ENCODE measurements at places on chromosomes 5 and 9.

DNA sequence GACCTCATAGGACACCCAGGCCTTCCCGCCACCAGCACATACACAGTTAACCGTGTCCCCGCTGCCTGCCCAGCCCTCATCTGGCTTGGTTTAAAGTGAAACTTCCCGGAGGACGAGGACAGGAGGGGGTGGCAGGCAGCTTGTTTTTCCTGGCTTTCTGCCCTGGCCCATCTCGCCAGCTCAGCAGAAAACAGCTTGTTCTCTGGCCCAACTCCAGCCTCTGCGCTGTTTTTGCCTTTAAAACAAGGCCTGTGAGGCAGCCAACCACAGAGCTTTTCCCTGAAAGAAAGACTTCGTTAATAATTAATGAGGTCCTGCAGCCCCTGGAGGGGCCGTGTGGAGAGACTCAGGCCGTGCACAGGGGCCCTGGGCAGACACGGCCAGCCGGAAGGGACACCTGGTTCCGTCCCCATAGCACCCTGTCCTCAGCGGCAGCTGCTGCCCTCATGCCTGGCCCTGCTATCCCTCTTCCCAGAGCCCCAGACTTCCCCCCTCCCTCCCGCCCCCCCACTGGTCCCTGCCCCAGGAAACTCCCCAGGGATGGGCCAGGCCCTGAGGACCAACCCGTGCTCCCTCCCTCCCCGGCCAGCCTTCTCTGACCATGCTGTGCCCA, 108.7 kb downstream of the RXRA start:
- DNase-seq, result peak; percentile 99

DNA sequence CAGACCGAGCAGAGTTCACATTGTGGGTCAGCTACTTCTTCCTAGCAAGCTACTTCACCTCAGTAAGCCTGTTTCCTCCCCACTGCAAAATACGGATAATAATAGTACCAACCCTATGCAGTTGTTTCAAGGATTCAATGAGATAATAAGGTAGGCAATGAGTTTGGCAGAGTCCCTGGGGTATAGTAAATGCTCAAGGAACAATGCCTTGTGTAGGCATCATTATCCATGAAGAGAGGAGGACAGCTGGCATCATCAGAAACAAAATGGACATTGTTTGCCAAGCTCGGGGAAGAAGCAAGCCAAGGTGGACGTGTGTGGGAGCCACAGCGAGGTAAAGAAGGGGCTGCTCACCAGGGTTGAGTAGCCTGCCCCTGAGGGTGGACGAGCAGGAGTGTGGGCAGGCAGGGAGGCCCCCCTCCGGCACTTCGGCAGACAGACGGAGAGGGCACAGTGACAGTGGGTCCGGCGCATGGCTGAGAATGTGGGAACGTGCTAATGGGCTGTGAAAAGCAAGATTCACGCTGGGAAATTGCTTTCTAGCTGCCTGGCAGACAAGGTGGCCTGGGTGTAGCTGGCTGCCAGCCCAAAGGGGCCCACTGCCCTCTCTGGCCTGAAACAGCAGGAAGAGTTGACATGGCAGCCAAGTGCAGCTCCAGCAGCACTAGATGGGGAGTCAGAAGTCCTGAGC, 10.1 kb downstream of the CAMK2A start:
- DNase-seq, result peak; percentile 27

GRCh38 chr5:170581211-170581610, 77.4 kb downstream of the KCNIP1 start:
- no peak for DNase-seq

- DNase-seq, result no peak
Observed at GRCh38 chr9:3331801-3332200, 194.0 kb downstream of the RFX3 start.

GRCh38 chr5:116696366-116696765, 121.7 kb upstream of the SEMA6A start:
- DNase-seq, result no peak

DNA sequence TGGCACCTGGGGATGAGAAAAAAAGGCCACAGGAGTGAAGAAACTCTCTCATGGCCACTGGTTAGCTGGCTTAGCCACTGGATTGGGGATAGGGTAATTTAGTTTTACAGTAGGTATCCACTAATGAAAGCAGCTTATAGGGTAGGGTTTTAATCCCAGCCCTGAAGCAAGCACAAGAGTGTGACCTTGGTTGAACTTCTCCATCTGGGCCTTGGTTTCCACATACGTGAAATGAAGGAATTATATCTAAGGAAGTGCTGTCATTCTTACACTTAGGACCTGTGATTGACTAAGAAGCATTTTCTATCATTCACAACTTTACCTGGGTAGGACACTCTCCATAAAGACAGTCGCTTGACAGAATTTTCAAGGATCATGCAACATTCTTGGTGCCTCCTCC, 49.6 kb downstream of the FAT2 start:
- no peak for DNase-seq

DNA sequence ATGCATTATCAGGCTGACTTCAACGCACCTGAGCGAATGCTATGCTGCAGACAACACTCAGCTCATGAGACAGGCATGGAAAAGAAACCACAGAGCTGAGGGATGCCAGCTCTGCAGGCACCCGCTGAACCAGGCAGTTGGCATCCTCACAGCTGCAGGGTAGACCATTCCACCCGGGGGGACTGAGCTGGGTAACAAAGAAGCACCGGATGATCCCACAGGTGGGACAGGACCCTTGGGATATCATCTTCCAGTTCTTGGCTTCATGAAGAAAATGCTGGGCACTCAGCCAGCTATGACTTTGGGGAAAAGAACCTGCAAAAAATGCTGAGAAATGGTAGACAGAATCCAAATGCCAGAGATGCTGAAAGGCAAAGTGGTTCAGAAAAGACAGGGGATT, 9.6 kb downstream of the EPB41L4B start:
- no peak for DNase-seq

GRCh38 chr5:21711866-21712758, 1141.0 kb downstream of the CDH12 start:
- DNase-seq, result peak; percentile 45

DNA sequence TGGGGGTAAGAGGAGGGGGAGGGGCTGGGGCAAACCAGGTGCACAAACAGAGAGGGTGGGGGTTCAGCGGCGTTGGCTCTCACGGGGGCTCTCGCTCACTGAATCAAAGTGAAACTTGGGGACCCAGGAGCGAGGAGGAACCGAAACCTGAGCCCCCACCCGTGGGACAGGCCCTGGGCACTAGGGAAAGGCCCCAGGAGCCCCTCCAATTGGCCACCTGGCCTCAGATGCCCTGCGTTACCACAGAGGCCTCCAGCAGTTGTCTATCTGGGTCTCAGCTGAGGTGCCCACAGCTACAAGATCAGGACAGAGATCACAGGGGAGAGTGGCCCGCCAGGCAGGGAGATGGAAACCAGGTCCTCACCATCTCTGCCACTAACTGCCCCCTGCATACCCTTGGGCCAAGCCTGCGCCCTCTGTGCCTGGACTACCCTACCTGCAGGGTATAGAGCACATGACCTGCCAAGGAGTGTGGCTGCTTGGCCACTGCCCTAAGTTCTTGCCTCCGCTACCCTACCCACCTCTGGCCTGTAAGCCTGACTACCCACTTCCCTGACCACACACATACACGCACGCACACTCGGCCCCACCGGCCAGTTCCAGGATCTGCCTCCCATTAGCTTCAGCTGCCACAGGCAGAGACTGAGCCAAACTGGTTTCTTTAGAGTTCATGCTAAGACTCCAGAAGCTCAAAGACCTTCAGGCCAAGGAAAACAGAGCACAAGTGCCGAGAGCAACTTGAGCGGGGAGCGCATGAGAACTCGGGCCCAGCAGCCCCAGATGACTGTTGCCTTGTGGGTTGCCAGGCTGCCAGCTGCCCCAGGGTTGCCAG, 39.9 kb downstream of the PAX5 start:
- no peak for DNase-seq

DNA sequence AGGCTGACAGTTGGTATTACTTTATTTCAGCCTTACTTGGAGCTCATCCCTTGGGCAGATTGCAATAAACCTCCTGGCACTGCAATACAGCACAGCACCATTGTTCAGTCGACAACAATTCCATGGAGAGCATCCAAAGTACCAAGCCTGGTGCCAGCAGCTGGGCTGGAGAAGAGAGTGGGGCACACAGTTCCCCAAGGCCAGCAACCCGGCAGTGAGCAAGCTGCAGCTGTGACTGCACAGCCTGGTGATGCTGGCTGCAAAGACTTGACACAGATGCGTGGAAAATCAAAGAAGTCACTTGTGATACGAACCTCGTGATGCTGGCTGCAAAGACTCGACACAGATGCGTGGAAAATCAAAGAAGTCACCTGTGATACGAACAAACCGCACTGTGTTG, 125.4 kb downstream of the ATPSCKMT start:
- no peak for DNase-seq

DNA sequence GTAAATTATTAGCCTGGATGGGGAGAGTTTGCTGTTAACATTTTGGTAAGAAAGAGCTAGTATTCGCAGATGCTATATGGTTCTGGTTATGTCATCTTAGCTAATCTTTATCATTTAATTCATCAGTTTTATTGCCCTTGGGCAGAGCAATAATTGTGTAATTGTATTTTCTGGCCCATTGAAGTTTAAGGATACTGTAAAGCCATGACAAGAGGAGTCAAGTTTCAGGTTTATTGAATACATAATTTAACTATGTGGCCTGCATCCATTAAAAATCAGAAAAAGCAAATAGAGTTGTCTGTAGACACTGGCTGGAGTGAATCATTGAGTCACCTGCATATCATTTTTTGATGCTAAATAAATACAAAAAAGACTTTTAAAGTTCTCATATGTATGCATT, 255.8 kb downstream of the PRELID2 start:
- no peak for DNase-seq

- DNase-seq, result no peak
Observed at GRCh38 chr5:4804691-4805360, 335.3 kb upstream of the ADAMTS16 start.

- DNase-seq, result peak; percentile 84
Observed at GRCh38 chr5:142548739-142549275, 137.1 kb downstream of the FGF1 start.

- no peak for DNase-seq
Observed at GRCh38 chr9:83708515-83709158, 879 bp upstream of the UBQLN1 start.

GRCh38 chr5:68141494-68141893, 74.1 kb upstream of the PIK3R1 start:
- DNase-seq, result no peak

Data from umbilical cord (tissue), 2 donors.